T-helper 1 cell (primary cell): ENCODE measurements at places on chromosomes 11 and 22.

GRCh38 chr22:17213976-17214375, 5.3 kb downstream of the ADA2 start:
- no peak for DNase-seq

DNA sequence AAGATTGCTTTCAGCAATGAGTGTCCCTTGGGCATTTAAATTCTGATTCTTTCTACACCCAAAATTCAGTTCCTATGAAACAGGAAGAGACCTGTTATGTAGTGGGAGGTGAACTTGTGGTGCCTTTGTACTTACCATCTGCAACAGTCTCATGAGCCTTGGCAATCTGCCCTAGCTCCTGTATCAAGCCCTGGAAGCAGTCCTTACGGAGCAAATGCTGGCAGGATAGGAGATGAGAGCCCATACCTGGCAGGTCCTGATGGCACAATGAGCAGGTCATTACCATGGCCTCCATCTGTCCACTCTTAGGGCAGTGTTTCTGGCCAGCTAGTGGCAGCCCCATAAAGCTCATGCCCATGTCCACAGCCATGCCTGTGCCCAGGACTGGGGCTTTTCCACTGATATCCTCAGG, 10.8 kb downstream of the TRIM66 start:
- no peak for DNase-seq

GRCh38 chr11:75352588-75353206, 1.2 kb upstream of the ARRB1 start:
- DNase-seq, result no peak

- peak; percentile 80 for DNase-seq
These were observed at the start of gene UBE2L6 for GRCh38 chr11:57567515-57568329. UBE2L6 (minus strand) TSS chr11:57567672; CDS start chr11:57567611, 61 bp downstream.

GRCh38 chr11:19978668-19979518, 181.4 kb downstream of the DBX1 start:
- DNase-seq, result no peak
